ENCODE measurements at places on chromosomes 11 and 22. TPM values are rescaled to one million over a fixed set of nuclear protein-coding genes. Genes with fewer than 3 reads are reported as not detected.

Gene CACNA1I
- total RNA-seq, result 0.07 TPM

Gene CD248
- not detected for total RNA-seq

Gene TNNT3
- total RNA-seq, result 0.15 TPM

Gene CLCF1
- 34.8 TPM for total RNA-seq

Gene CAT
- 36.6 TPM for total RNA-seq

Gene DGKZ
- 47.1 TPM for total RNA-seq

Gene FOXRED1
- 22.6 TPM for total RNA-seq

Gene BDNF
- 10.1 TPM for total RNA-seq

Gene MUC6
- total RNA-seq, result not detected

Gene ESAM
- 10.4 TPM for total RNA-seq

Gene BIK
- 1.7 TPM for total RNA-seq

Gene FOLR2
- total RNA-seq, result not detected

Gene APOBEC3H
- total RNA-seq, result 0.21 TPM

Gene NTM
- total RNA-seq, result not detected

Gene METTL15
- total RNA-seq, result 6.3 TPM

Gene CARD16
- 0.25 TPM for total RNA-seq

Gene LINC01488
- total RNA-seq, result not detected

Gene SOX10
- total RNA-seq, result not detected

Gene IL17REL
- 0.05 TPM for total RNA-seq

Gene MADD
- total RNA-seq, result 19.5 TPM

Gene ADM2
- total RNA-seq, result 0.44 TPM

Gene SHANK2
- 6.4 TPM for total RNA-seq

Gene TLCD5
- total RNA-seq, result 6.1 TPM

Gene ROBO3
- total RNA-seq, result 3.4 TPM

Gene INCENP
- total RNA-seq, result 52.6 TPM

Gene TMEM80
- total RNA-seq, result 8.8 TPM

Gene FAM180B
- total RNA-seq, result not detected

Gene IGLL1
- not detected for total RNA-seq

Gene VWCE
- 0.97 TPM for total RNA-seq

Gene POU2AF3
- 1.4 TPM for total RNA-seq

Gene ALDH3B1
- 126 TPM for total RNA-seq

Gene OR5B21
- not detected for total RNA-seq

Gene PTDSS2
- 42.1 TPM for total RNA-seq

Gene VSTM5
- total RNA-seq, result not detected

Gene CRKL
- 22.0 TPM for total RNA-seq

Gene SLC6A5
- not detected for total RNA-seq

Gene RAG2
- not detected for total RNA-seq

Gene SORL1
- total RNA-seq, result 1.8 TPM

Gene BRSK2
- 6.0 TPM for total RNA-seq

Gene PATE4
- not detected for total RNA-seq

Gene HOATZ
- not detected for total RNA-seq

Gene DGCR6
- total RNA-seq, result 2.0 TPM

Gene NNMT
- total RNA-seq, result 337 TPM

Gene TUBA8
- 0.95 TPM for total RNA-seq

Gene MUC2
- total RNA-seq, result 0.16 TPM
